ENCODE measurements at places on chromosomes 11 and 22.

GRCh38 chr22:17950651-17951214 lies 73.6 kb downstream of the MICAL3 start:
- no peak for DNase-seq

DNA sequence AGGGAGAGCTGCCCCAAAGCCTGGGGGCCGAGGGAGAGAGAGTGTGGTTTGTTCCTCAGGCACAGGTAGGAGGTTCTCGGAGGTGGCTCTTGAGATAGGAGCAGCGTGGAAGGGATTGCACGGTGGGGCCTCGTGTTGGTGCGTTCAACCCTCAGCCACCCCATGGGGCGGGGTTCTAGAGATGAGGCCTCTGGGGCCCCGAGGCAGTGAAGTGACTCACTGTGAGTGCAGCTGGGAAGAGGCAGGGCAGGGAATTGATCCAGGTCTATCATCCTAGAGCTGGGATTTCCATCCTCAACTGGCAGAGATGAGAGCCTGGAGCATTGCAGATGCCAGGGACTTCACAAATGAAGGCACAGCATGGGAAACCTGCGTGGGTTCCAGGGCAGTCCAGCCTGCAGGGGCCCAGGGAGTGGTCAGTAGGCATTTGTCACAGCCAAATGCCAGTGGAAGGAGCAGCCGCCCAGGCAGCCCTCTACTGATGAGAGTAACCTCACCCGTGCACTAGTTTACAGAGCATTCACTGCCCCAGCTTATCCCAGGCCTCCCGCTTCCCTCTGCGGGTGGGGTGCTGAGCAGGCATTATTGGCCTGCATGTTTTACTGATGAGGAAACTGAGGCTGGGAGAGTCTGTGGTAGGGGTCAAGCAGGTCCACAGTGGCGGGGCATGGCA lies 5.1 kb upstream of the SMARCB1 start:
- no peak for DNase-seq

- DNase-seq: no peak
Observed at GRCh38 chr11:60428517-60428916, 855 bp upstream of the MS4A5 start.

DNA sequence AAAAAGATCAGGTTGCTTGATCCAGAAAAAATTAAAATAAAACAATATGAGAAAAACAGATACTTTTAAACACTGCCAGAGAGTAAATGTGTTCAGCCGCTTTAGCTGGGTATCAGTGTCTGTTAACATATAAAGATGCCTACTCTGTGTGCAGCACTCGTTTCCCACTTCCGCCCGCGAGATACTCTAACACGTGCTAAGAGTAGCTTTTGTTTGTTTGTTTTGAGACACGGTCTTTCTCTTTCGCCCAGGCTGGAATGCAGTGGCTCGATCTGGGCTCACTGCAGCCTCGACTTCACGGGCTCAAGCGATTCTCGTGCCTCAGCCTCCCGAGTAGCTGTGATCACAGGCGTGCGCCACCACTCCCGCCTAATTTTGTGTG lies 531 bp upstream of the MEN1 start:
- no peak for DNase-seq

- no peak for DNase-seq
Observed at GRCh38 chr22:44012162-44012561, 11.9 kb upstream of the PARVB start.

GRCh38 chr11:85076535-85077330 lies 550.4 kb downstream of the DLG2 start:
- no peak for DNase-seq

DNA sequence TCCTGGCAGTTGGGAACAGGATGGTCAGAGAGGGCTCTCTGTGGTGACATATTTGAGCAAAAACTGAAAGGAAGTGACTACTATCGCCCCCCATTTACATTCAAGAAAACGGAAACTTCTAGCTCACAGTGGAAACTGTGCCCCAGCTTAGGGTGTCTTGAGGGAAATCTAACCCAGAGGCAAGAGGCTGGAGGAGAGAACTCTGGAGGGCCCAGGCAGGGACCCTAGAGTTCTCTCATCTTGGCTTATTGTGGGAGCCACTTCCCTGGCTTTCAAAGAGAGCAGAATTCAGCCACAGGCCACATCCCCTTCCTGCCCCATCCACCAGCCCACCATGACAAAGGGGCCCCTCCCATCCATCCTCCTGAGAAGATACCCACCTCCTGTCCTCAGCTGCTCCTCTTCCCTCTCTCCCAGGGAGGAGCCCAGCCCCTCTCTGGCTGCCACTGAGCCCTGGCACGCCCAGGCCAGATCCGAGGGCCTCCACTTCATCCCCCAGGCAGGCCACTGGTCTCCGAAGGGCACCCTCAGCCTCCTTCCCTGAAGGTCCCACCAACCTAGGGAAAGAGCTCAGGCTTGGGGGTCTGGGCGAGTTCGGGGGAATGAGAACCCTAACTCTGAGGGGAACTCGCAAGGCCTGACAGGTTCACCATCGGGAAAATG lies 1.6 kb upstream of the TMPRSS13 start:
- DNase-seq: peak; percentile 51

- no peak for DNase-seq
Observed at GRCh38 chr11:36948460-36949127, 350.6 kb upstream of the RAG2 start.

- DNase-seq: no peak
Observed at GRCh38 chr11:61885784-61886580, 5.4 kb downstream of the FADS3 start.

DNA sequence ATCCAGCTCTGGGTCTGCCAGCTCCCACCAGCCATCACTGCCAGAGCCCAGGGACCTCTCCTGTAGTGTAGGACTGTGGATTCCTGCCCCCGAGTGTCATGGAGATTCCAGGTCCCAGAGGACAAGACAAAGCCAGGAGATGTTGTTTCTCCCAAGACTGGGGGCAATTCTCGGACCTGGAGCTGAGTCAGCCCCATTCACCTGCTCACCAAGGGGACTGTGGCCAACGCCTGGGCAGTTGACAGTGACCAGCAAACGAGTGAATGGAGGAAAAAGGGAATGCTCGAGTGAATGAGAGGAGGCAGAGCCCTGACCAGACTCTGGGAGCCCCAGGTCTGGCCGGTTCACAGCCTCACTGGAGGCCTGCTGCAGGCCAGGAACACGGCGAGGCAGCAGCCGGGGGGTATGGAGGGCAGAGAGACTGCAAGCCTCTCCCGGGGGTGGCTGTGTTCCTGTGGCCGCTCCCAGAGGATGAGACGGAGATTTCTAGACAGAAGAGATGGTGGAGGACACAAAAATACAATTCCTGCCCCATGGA lies 61.3 kb upstream of the PRR5 start:
- no peak for DNase-seq

DNA sequence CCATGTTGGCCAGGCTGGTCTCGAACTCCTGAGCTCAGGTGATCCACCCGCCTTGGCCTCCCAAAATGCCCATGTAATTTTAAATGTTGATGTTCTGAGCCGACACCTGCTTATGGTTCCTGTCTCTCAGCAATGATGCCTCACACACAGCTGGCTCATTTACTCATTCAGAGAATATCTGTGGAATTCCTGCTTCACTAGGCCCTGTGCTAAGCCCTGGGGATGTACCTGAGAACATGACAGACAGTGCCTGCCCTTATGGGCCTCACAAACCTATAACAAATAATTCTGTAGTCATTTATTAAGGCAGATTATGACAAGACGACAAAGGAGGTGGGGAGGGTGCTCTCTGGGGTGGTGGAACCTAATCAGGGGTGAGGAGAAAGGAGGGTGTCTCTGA lies 93.7 kb downstream of the PRR5L start:
- no peak for DNase-seq

DNA sequence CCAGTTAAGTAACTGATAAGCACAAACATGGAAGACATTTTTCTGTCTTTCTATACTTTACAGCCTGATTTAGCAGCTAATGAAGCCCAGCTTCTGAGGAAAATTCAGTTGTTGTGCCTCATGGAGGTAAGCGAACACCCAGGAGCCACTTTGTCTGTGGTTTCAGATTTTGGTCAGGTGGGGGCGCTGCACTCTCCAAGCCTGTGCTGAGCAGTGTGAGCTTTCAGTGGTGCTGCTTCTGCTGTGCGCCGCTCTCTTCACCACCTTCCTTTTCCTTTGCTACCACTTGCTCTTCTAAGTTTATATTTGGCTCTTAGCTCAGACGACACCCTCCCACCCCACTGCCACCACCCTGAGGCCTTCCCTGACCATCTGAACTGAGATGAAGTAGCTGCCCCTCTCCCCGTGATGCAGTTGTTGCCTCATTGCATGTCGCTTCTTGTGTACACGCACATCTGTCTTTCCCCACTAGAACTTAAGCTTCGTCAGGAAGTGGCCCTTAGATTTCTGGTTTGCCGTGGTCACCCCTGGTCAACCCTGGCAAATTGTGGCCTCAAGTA lies 14.0 kb downstream of the PSMD13 start:
- peak; percentile 60 for DNase-seq

DNA sequence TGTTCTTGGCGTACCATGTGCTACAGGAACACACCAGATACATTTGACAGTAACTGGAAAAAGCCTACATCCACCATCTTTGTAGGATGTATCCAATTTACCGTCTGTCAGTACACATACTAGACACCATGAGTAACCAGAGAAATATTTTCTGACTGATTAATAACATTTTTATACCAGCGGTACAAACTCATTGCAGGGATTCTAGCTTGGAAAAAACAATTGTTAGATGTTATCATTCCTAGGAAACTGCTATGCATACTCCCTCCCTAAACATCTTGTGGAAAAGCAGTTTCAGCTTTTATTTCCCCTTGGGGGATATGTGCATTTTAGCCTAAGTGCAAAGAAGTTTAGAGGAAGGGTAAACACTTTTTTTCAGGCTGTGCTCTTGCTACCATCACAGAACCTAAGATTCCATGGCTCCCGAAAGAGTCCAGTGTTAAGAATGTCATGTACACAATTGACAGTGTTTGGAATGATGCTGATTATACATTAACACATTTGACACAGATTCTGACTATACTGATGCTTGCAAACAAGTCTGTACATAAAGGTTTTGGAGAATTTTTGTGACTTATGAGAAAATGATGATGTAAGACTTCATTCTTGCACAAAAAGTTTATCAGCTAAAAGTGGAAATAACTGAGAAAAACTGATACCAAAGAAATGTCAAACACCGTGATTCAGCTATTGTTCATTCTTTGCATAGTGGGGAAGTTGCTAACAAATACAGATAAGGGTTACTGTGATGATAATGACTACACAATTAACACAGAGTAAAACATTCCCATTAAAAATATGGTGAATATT lies 23.7 kb downstream of the NCF4 start:
- DNase-seq: no peak

DNA sequence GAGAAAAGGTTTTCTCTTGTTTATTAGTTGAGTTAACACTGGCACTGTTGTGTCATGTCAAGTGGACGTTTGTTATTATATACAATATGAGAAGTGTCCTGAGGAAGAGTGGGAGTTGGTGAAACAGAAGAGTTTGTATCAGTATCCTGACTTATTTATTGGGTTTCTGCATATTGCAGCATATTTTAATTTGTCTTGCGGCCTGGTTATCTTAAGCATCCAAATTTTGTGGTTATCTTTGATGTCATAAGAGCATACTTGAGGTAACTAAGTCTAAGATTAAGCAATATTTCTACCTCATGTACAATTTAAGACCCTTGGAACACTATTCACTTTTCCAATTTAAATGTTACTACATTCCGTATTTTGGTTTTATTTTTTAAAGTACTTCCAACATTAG lies 103.5 kb downstream of the DDX10 start:
- DNase-seq: no peak

DNA sequence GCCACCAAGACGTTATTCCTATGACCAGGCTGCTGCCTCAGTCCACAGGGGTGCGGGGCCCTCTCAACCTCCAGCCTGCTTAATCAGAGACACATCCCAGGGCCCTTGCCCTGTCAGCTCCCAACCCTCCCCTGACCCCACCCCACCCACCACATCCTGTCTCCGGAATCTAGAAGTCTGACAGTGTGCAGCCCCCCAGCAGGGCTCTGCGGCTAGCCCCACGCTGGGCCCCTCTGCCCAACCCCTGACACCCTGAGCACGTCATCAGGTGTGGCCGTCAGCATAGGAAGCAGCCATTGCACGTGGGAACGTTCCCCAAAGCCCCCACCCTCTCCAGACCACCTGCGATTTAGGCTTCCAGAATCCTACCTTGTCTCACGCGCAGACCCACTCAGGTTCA lies 34.3 kb upstream of the IGSF9B start:
- no peak for DNase-seq

- DNase-seq: no peak
Observed at GRCh38 chr22:31987218-31987617, 42.9 kb downstream of the YWHAH start.

- no peak for DNase-seq
Observed at GRCh38 chr11:118156531-118157185, 4.0 kb upstream of the SCN4B start.

DNA sequence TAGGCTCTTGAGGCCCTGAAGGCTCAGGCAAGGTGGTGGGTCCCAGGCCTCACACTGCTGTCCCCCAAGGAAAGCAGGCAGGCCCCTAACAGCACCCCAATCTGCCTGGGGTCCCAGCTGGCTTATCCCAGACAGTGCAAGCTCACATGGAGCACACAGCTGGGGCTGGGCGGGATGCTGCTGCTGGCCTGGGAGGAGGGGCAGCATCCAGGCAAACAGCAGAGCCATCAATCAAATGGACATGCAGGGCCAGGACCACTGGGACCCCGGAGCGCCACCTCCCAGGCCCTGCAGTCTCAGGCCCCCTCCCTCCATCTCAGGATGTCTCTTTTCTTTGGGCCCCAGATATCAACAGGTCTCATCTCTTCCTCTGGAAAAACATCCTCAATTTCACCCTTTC lies 140.3 kb downstream of the BRD1 start:
- DNase-seq: no peak

GRCh38 chr11:16309226-16309625 lies 47.1 kb downstream of the SOX6 start:
- no peak for DNase-seq

DNA sequence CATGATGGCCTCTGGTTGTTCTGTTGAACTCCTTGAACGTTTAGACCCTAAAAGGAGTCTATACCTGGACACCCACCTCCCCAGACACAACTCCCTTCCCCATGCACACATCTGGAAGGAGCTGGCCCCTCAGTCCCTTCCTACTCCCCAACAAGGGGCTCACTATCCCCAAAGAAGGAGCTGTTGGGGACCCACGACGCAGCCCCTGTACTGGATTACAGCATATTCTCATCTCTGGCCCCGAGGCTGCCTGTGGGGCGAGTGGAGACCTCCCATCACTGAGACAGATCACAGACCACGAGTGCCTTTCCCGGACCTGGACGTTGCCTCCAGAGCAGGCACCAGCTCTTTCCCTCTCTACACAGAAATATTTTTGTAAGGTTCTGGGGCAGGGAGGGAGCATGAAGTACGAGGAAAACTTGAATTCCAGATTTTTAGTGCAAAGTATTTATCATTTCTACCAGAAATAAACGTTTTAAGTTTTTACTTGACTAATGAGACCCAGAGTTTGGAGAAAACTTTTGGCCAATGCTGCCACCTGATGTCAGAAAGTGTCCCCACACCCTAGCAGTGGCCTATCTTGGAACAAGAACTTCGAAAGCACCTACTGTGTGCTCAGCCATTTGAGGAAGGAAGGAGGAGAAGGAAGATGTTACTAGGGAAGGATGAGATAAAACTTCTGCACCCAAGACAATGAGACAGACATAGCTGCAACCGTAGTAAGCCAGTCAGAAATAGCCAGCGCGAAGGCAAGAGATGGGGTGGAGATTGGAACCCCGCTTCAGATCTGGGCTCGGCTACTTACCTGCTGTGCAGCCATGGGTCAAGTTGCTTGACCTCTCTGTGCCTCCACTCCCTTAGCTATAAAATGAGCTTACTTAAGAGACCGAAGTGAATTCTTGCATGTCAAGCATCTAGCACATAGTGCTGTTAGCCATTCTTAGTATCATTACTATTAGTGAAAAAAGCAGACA lies 10.2 kb upstream of the POU2F3 start:
- DNase-seq: peak; percentile 52

Data from GM10248 (cell line).